Lung microvascular endothelial cell (primary cell): ENCODE measurements at places on chromosomes 11 and 22. TPM values are rescaled to one million over a fixed set of nuclear protein-coding genes. Genes with fewer than 3 reads are reported as not detected.

- DNase-seq = no peak
Measured at GRCh38 chr11:107259811-107260221, 197.8 kb downstream of the CWF19L2 start.

- peak; percentile 54 for DNase-seq
Measured at GRCh38 chr11:6646918-6647679, 8.5 kb downstream of the DCHS1 start.

GRCh38 chr22:38270091-38270992 is 2.5 kb downstream of the TMEM184B start:
- DNase-seq = no peak

GRCh38 chr11:64876835-64877341 is 1.5 kb downstream of the EHD1 start:
- no peak for DNase-seq

GRCh38 chr22:26079009-26079408 is 90.3 kb upstream of the SEZ6L start:
- no peak for DNase-seq

DNA sequence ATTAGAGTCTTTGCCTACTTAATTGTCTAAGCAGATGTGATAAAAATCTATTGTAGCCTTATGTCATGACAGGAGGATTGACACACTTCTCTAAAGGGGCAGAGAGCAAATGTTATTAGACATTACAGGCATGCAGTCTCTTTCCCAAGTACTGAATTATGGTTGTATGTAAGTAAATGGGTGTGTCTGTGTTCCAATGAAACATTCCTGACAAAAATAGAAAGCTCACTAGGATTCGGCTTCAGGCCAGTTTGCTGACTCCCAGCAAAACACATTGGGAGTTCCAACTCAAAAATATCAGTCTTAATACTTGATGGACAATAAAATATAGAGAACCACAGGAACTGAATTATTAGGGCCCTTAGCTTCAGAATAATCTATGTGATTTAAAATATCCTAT is 1480.4 kb downstream of the FAM181B start:
- no peak for DNase-seq

DNA sequence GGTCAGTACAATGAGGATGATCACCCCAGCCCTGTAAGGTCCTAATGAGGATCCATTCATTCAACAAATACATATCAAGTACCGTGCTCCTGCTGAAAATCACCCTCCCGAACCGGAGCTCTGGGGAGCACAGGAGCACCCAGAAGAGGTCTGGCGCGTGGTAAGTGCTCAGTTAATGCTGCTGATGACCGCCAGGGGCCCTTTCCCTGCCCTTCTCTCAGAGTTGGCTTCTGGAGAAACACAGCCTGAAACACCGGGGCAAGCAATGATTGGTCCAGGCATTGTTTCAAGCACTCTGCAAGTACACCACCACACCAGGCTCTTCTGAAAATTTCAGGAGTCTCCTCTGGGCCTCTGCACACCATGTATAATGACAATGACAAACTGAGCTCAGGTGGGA is 3.8 kb upstream of the CCDC86 start:
- no peak for DNase-seq

GRCh38 chr11:44199816-44200215 is 104.3 kb downstream of the EXT2 start:
- no peak for DNase-seq

- peak; percentile 72 for DNase-seq
Measured at GRCh38 chr22:50261615-50262459, at the start of gene MAPK12. MAPK12 (minus strand) TSS chr22:50261683; CDS start chr22:50261509, 174 bp downstream.

DNA sequence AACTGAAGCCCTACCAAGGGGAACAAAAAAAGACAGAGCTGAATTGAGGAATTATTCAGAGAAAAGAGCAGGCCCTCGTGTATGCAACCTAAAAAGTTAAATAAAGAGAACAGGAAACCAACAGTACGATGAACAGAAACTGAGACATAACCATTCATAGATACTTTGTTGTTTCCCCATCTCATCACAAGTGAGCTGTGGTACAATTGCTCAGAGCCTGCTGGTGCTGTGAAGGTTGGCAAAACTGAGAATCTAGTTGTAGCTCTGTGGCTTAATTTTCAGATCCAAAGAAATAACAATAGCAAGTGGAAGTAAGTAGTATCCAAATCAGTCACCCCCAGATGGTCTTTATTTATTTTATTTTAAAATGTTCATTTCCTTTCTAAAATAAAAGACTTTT is 37.7 kb upstream of the BLID start:
- no peak for DNase-seq

- DNase-seq = peak; percentile 80
Measured at GRCh38 chr22:50250555-50251476, at the start of gene HDAC10. HDAC10 (minus strand) TSS chr22:50251265; CDS start chr22:50251032, 233 bp downstream.

- no peak for DNase-seq
Measured at GRCh38 chr22:26239581-26239980, 70.3 kb downstream of the SEZ6L start.

- DNase-seq = no peak
Measured at GRCh38 chr11:66593303-66593635, 284 bp downstream of the CCS start.

GRCh38 chr22:17710023-17710422 is 64.2 kb downstream of the BID start:
- no peak for DNase-seq

DNA sequence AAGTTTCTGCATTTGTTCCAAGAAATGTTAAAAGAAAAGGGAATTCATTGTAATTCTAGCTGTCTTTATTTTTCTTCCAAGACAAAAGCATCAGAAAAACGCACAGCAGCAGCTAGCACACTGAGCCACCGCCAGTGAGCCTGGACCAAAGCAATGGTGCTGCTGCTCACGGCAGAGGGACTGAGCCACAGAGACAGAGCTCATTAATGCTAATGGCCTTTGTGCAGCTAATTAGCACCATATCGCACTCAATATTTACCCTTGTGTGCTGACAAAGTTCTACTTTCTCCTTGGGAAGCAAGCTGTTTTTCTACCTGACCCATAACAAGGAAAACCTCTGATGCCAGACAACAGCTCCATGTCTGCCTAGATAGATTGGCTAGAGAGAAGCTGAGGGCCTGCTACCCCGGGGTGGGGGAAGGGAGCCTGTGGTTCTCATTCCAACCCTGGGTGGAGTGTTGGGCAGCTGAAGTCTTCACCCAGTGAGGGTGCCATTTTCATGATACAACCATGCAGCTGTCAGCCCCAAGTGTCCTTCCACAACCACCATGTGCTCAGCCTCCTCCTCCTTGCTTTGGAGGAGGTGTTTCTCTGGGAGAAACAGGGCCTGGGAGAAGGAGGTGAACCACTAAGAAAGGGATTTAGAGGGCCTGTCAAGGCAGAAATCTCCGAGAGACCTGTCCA is 131.1 kb upstream of the NCAM1 start:
- no peak for DNase-seq

GRCh38 chr11:290621-291231 is 1.8 kb downstream of the PGGHG start:
- DNase-seq = no peak

GRCh38 chr11:47672283-47672730 is 29.9 kb upstream of the MTCH2 start:
- no peak for DNase-seq

DNA sequence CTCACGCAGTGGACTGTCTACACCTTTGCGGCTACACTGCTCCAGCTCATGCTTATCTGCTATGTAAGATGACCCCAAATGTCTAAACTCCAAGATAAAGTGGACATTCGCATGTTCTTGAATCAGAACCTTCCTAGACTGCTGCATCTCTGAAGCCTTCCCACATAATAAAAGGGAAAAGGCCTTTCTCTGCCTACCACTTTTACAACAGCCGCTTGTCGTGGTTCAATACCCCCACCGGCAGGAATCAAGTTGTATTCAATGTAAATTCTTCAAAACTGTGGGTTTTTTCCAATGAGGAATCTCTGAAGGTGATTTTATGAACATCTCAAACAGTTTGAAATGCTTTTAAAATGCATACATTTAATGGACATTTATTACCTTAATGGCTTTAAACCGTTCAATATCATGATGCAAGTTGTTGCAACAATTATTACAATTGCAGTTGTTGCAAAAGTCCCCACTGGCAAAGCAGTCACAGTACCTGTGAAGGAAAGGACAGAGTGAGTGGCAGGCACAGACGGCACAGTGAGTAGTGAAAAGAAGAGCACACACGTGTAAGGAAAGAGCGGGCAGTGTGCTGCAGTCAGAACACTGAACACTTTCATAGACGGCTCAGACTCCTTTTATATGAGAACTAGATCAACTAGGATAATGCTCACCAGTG is 31.2 kb downstream of the GAL start:
- no peak for DNase-seq

GRCh38 chr22:25083807-25084200 is 115.9 kb upstream of the CRYBB3 start:
- peak; percentile 13 for DNase-seq

DNA sequence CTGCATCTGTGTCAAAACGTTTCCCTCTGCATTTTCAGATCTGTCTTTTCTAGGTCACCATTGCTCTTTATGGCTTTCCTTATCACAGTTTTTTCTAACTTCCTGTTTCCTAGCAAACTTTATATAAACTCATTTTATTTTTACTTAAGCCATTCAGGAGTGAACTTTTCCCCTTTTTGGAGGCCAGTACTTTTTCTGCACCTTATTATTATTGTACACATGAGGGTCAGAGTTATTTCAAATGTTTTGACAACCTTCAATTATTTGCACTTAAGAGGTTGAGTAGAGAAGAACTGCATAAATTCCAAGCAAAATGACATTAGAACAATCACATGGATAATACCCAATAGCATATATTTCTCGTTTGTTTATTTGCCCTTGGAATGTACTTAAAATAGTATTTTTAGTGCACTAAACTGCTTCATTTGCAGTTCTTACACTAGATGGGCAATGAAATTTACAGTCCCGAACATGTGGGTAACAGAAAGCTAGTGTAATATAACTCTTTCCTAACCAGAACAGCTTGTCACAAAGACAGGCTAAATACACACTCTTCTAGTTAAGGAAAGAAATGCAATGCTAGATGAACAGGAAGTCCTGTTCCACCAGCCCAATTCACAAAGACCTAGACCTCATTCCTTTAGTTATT is 79.5 kb downstream of the UBASH3B start:
- DNase-seq = no peak

- DNase-seq = no peak
Measured at GRCh38 chr11:78429209-78429608, 11.6 kb upstream of the GAB2 start.

GRCh38 chr22:25360411-25360810 is 141.0 kb downstream of the CRYBB2 start:
- no peak for DNase-seq

DNA sequence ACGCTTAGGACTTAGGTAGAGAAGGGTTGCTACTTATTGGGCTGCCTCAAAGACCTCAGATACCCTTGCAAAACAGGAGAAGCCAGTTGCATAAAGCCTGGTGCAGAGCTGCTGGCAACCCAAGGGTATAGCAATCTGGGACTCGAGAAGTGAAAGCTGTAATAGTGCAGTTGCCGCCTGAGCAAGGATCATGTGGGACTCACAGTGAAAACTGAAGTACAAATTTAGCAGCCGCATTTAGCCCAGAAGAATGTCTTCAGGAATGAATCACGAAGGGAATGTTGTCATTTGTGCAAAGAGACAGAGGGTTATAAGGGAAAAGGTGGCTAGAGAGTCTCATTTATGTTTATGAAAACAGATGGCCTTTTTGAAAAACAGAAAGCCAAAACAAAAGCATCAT is 267.2 kb downstream of the TENM4 start:
- DNase-seq = no peak

DNA sequence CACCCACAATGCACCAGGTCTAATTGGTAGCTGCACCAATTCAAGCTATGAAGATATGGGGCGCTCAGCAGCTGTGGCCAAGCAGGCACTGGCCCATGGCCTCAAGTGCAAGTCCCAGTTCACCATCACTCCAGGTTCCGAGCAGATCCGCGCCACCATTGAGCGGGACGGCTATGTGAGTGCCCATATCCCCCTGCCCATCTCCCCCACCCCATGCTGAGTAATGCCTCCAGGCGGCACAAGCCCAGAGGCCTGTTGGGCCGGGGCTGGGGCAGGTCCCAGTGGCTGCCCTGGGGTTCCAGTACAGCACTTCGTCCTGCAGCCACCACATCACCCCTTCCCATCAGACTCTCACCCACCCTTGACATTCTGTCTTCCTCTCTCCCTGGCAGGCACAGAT is 21.5 kb downstream of the POLR3H start:
- no peak for DNase-seq

DNA sequence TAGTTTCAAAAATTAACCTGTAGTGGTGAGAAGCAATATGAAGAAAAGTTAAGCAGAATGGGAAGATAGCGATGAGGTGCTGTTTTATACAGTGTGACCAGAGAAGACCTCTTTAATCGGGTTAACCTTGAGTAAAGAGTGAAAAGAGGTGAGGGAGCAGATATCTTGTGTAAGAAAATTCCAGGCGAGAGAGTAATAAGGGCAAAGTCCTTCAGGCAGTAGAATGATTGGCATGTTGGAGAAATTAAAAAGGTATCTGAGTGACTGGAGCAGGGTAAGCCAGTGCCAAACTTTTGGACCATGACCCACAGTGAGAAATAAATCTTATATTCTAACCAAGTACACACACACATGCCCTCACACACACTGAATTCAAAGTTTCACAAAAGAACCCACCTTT is 374.7 kb upstream of the LARGE1 start:
- no peak for DNase-seq

DNA sequence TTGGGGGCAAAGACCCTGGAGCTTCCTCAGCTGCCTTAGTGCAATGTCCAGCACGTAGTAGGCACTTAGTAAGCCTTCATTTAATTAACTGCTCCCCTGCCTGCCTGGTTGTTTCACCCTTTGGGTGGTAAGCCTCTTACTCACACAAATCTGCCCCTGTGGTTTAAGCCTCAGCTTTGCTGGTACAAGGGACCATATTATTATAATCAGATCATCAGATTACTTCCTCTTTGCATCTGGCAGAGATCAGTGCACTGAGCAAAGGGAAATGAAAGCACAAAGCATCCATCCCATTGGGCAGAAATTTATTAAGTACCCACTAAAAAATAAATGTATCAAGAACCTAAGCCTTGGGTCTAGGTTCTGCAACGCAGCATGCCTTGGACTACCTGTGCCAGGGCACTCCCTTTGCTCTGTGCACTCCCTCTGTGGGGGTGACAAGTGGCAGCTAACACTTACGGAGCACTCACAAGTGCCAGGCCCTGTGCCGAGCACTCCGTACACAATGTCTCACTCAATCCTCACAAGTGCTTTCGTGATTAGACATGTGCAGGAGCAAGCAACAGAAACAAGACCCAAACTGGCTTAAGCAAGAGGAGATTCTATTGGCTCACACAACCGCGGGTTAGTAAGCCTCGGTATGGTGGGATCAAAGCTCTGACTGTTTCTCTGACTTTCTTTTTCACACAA is 34.9 kb upstream of the DAGLA start:
- DNase-seq = no peak

GRCh38 chr11:71996946-71997345 is 1.8 kb upstream of the IL18BP start:
- DNase-seq = no peak

The RIBC2 gene
- 0.20 and 0.22 TPM in 2 replicates for total RNA-seq

The GLYAT gene
- total RNA-seq = not detected in 2 replicates

The GLYATL1 gene
- total RNA-seq = not detected in 2 replicates

The DDTL gene
- total RNA-seq = 4.4 and 6.5 TPM in 2 replicates

The UBQLNL gene
- under 0.01 TPM in 1 of 2 replicates, not detected in the other for total RNA-seq

The TUBGCP6 gene
- total RNA-seq = 11.8 and 21.2 TPM in 2 replicates

The GVQW3 gene
- 0.40 and 0.44 TPM in 2 replicates for total RNA-seq

The OR8D4 gene
- not detected in 2 replicates for total RNA-seq

The NAP1L4 gene
- 87.8 and 103 TPM in 2 replicates for total RNA-seq

The MAML2 gene
- total RNA-seq = 4.6 and 5.2 TPM in 2 replicates

The MS4A6E gene
- not detected in 2 replicates for total RNA-seq

The CDC42EP1 gene
- 7.8 and 7.9 TPM in 2 replicates for total RNA-seq

The GGT5 gene
- 1.8 and 7.4 TPM in 2 replicates for total RNA-seq

The CD6 gene
- not detected in 2 replicates for total RNA-seq

The OR2AG1 gene
- total RNA-seq = not detected in 2 replicates
